ENCODE measurements at places on chromosomes 1 and 21.

DNA sequence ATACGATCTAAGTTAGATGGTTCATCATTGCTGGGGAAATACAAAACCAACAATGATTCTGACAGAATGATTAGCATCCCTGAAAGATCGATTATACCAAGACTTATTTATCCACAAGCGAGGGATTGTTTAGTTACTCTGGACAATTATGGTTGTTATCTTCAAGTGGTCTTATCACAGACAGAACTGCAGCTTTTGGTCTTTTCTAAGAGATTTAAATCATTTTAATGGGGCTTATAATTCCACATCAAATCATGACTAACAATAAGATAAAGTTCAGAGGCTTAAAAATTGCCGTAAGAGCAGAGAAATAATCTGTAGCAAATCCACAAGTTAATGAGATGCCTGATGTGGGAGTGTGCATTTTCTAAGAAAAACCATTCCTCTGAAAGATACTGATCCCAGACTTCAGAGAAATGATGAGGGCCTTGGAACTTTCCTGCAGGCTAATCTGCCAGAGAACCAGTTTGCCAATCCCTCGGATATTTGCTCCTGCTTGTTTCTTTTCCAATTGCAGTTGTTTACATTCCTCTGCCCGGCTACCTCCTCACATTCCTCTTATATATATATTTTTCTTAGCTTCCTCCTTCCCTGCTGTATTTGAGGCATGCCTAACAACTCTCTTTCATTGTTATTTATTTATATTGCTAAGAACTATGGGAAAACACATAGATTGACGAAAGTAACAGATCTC, 134.8 kb downstream of the BACH1 start:
- no peak for DNase-seq

GRCh38 chr1:156150333-156151011, 2.9 kb upstream of the SEMA4A start:
- DNase-seq = no peak

DNA sequence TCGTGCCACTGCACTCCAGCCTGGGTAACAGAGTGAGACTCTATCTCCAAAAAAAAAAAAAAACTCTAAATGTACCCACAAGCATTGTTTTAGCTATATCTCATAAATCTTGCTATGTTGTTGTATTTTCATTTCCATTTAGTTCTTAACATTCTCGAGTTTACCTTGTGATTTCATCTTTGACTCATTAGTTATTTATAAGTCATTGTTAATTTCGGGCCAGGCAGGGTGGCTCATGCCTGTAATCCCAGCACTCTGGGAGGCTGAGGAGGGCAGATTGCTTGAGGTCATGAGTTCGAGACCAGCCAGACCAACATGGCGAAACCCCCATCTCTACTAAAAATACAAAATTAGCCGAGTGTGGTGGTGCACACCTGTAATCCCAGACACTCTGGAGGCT, 11.7 kb downstream of the HES2 start:
- DNase-seq = no peak

- DNase-seq = no peak
These were observed 134.1 kb downstream of the SLC30A10 start for GRCh38 chr1:219794085-219794743.

- DNase-seq = no peak
These were observed 103.3 kb downstream of the DUSP10 start for GRCh38 chr1:221638595-221638994.

DNA sequence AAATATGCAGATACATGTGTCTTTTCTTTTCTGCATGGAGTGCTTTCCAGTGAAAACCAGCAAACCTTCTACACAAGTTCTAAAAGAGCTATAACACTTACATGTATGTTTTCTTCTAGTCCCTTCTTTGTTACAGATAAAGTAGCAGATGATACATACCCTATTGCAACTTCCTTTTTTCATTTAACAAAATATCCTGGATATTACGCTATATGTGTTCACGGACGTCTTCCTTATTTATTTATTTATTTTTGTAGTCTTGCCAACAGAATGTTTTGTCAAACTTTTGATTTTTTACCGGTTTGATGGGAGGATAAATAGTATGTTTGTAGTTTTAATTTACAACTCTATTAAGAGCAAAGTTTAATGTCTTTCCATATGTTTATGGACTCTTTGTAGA, 5.2 kb upstream of the GALNT2 start:
- no peak for DNase-seq

All from C1 segment of cervical spinal cord (tissue), 14 donors.